ENCODE measurements at places on chromosomes 3 and 15.

GRCh38 chr3:47158208-47158607 is 5.7 kb downstream of the SETD2 start:
- DNase-seq: no peak

DNA sequence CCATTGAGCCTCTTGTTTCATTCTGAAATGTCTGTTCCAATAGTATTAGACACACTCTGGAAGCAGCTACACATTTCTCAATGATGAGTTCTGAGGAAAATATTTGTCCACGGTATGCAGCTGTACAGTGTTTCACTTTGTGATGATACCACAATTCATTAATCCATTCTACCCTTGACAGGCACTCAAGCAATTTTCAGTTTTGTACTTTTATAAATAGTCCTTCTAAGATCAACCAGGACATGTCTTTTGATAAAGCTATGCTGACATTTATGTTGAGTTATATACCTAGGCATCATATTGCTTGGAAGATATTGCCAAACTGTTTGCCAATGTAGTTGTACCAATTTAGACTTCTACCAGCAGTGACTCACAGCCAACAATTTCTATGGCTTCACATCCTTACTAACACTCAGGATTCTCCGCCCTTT is 165.1 kb upstream of the COL8A1 start:
- no peak for DNase-seq

DNA sequence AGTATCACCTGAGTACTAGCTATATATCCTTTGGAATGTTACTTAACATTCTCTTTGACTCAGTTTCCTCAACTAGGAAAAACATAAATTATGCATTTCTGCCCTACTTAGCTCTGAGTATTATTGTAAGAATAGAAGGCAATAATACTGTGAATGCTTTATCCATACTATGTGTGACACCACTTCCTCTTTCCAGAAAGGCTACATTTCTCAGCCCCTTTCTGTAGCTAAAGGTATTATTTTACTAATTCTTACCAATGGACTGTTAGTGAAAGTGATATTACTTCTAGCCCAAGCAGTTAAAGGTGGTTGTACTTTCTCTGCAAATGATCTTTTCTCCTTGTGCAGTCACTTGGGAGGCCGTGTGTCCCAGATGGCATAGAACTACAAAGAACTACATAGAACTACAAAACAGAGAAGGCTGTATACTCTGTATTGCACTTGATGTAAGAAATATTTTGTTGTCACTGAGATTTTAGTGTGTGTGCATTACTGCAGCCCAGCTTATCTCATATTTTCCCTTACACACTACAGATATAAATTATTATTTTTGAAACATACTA is 35.1 kb downstream of the MYH15 start:
- DNase-seq: no peak

GRCh38 chr3:29525254-29525881 is 244.5 kb downstream of the RBMS3 start:
- DNase-seq: no peak

GRCh38 chr3:12963231-12963896 is 109.9 kb downstream of the IQSEC1 start:
- DNase-seq: no peak

- DNase-seq: no peak
Observed at GRCh38 chr3:184459355-184459754, 79.5 kb downstream of the CHRD start.

GRCh38 chr3:120370463-120370862 is 21.3 kb upstream of the LRRC58 start:
- DNase-seq: no peak

DNA sequence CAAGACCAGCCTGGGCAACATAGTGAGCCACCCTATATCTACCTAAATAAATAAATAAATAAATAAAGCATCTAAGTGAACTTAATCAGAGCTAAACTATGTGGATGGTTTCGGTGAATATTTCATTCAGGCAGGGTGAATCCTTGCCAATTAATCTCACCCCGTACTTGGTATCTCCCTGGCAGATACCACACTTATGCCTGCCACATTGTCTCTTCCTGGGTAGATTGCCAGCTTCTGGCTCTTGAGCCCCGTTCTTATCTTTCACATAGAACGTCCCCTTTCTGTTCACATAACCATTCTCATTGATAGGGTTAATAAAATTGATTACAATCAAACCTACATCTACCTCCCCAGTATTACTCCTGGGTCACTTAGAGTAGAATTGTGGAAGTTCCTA is 7.0 kb downstream of the SNAP23 start:
- DNase-seq: no peak

DNA sequence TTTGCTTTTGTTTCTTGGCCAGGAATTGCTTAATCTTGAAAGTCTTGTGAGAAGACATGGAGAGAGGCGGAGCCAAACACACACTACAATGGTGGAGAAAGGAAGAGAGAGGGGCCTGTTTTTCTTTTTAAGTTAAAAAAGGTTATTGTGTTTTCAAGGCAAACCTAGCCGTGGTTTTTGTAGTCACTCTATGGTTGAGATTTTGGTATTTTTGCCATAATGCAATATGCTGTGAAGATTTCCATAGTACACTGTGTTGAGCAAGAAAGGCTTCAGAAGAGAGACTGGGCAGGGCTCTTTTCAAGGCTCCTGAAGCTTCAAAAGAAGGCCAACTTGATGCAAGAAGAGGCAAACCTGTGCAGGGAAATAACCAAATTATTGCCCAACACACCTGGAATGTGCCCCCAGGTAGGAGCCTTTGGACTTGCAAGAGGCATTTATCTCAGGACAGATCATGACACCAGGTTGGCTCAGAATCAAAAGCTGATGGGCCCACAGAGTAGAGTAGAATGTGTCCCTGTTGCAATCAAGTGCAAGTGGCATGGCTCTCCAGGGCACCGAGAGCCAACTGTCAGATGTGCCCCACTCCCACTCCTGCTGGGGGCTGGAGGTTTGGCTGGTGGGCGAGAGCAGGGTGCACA is 22.1 kb downstream of the AMOTL2 start:
- no peak for DNase-seq

DNA sequence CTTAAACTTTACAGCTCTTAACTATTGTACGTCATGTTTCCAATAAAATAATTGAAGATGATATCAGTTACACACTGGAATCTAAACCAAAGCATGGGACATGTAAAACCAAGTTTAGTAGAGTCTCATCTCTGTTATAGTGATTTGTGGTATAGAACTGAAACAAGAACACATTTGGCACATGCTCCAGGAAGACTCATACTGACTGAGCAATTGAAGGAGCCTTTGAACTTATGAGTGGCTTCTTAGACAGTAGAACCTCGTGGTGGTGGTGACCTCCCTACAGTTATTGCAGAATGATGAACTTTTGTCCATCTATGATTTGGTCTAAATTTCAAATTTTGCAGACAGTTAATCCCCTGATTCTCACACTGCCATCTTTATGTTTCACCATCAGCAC is 729.7 kb downstream of the ROBO1 start:
- DNase-seq: no peak

Data from activated naive CD8-positive, alpha-beta T cell treated with anti-CD3 and anti-CD28 coated beads for 36 hours (primary cell).